ENCODE measurements at places on chromosomes 1 and 21.

- DNase-seq = no peak
Observed at GRCh38 chr1:199522936-199523335, 504.6 kb upstream of the NR5A2 start.

DNA sequence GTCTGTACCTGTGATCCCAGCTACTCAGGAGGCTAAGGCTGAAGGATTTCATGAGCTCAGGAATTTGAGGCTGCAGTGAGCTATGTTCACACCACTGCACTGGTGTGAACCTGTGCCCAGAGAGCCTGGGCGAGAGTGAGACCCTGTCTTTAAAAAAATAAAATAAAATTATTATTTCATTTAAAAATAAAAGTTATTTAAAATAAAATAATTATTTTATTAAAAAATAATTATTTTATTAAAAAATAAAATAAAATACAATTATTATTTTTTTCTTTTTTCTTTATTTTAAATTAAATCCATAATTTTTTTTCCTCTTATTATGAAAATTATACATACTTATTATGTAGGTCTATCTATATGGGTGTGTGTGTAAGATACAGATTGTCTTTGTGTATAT, 53.6 kb downstream of the LHX9 start:
- DNase-seq = no peak

GRCh38 chr1:60031146-60031545, 42.4 kb downstream of the C1orf87 start:
- no peak for DNase-seq

- no peak for DNase-seq
Observed at GRCh38 chr1:6097824-6098223, 52.1 kb downstream of the KCNAB2 start.

GRCh38 chr1:201689647-201690046, 139.3 kb upstream of the IPO9 start:
- no peak for DNase-seq

GRCh38 chr1:200775850-200776249, 37.2 kb downstream of the CAMSAP2 start:
- DNase-seq = no peak

Data from osteoblast (primary cell).